ENCODE measurements at places on chromosomes 5 and 9.

DNA sequence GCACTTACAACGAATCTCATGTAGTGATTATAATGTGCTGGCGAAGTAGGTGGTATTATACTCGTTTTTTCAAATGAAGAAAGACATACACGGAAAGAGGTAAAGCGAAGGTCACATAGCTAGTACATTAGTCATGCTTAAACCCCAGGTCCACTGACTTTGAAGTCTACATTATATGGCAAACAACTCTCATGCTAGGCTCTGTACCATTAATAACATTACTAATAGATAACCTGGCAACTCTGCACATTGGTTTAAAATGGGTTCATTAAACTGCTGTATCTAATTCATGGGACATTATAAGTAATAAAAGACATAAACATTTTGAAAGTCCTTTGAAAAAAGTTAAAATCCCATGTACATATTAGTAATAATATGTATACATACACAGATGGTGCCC is 21.2 kb downstream of the FYB1 start:
- DNase-seq: no peak

- DNase-seq: peak; percentile 61
Measured at GRCh38 chr9:13705918-13706317, 426.4 kb upstream of the MPDZ start.

DNA sequence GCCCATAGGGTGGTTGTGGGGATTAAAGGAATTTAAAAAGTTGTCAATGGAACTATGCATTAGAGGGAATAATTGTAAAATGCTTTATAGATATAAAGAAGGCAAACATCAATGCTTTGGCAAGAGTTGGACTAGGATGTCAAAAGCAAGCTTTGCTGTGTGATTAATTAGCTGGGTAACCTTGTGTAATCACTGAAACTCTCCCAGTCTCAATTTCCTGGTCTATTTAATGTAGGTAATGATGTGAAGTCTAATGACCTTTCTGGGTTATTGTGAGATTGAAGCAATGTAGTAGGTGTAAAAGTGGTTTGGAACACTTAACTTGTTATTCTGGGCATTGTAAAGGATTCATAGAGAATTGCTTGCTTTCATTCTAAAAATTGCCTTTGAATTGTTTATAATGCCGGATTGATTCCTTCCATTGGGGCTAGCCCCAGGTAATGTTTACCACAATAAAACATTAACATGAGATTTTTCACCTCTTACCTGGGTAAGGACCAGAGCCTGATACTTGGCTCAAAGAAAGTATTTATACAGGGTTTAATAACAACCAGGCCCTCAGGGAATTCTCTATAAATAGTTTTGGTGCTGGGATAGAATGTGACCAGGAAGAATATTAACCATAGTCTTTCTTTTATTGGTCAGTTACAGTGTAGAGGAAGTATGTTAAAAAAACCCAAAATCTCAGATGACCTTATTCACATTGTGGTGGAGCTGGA is 30.0 kb upstream of the CLINT1 start:
- DNase-seq: no peak

DNA sequence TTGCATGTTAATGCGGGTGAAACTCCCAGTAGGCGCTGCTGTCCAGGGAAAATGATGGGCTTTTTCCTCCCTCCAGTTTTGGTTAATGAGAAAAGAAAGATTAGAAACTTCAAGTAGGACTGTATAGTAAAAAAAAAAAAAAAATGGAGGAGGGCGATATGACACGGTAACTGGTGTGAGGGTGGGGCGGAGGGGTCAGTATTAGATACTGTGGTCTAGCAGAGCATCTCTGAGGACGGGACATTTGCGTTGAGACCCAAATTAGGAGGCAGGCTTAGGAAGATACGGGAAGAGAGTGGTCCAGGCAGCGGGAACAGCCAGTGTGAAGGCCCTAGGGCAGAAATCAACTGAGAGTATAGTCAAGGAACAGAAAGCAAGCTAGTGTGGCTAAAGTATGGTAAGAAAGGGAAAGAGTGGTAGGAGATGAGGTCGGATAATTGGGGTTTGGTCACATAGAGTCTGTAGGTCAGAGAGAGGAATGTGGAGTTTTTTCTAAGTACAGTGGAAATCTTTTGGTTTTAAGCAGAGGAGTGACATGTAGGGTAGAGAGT is 707 bp downstream of the RMND5B start:
- DNase-seq: no peak

GRCh38 chr5:90113108-90113507 is 296.4 kb downstream of the CETN3 start:
- DNase-seq: no peak

GRCh38 chr5:129904667-129905472 is 605 bp downstream of the CHSY3 start:
- DNase-seq: peak; percentile 76

GRCh38 chr9:134620751-134621557 is 20.6 kb upstream of the COL5A1 start:
- DNase-seq: no peak

DNA sequence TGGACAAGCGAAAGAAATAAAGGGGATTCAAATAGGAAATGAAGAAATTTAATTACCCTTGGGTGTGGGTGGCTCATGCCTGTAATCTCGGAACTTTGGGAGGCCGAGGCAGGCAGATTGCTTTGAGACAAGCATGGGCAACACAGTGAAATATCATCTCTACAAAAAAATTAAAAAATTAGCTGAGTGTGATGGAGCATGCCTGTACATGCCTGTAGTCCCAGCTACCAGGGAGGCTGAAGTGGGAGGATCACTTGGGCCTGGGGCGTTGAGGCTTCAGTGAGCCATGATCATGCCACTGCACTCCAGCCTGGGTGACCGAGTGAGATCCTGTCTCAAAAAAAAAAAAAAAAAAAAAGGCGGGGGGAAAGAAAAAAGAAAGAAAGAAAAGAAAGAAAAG is 4.0 kb upstream of the RCL1 start:
- DNase-seq: no peak

DNA sequence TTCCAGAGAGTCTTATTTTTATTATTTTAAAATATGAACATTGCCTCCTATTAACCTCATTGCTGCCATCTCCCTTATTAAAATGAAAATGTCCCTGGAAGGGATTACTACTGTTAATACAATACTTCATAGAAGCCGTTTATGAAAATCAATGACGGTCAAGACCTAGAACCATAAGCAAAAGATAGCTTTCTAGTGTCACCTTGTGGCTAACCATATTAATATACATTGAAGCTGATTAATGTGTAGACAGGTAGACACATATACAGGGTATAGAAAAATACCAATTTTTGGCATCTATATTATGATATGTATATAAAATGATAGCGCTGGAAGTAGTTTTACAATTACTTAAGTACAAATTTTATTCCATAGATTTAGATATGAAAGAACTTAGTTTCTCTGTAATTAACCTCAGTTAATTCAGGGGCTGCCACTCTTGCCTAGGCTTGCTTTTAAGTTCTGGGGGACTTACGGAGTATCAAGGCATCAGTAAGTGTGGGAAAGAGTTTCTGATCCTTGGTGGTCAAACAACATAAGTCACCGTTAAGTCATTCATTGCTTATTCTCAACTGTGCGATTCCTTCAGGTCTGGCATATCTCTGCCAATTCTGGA is 2.5 kb upstream of the YTHDC2 start:
- no peak for DNase-seq

GRCh38 chr9:121672213-121672612 is 20.8 kb downstream of the DAB2IP start:
- DNase-seq: no peak

GRCh38 chr9:121650217-121651007 is 1.0 kb upstream of the DAB2IP start:
- DNase-seq: peak; percentile 86

- no peak for DNase-seq
Measured at GRCh38 chr5:124980163-124980941, 233.9 kb upstream of the ZNF608 start.

GRCh38 chr5:115393239-115393638 is 96.8 kb upstream of the CCDC112 start:
- DNase-seq: no peak

- no peak for DNase-seq
Measured at GRCh38 chr5:160272889-160273288, 39.5 kb downstream of the CCNJL start.

DNA sequence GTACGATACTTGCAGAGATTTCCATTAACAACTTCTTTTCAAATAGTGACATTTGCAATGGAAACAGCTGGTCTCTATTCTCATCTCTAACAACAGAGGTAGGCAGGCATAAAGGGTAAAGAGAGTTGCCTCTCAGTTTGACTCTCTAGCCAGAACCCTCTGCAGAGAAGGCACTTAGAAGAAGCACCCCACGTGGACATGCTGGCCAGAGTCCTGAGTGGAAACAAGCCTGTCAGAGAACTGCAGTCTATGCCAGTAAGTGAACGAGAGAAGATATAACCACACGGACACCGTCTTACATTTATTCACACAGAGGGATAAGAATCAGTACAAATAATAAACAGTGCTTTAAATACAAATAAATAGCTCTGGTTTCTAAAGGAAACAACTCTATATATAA is 11.0 kb upstream of the LHX6 start:
- DNase-seq: peak; percentile 67

GRCh38 chr5:169656125-169656901 is 19.2 kb downstream of the DOCK2 start:
- DNase-seq: no peak

DNA sequence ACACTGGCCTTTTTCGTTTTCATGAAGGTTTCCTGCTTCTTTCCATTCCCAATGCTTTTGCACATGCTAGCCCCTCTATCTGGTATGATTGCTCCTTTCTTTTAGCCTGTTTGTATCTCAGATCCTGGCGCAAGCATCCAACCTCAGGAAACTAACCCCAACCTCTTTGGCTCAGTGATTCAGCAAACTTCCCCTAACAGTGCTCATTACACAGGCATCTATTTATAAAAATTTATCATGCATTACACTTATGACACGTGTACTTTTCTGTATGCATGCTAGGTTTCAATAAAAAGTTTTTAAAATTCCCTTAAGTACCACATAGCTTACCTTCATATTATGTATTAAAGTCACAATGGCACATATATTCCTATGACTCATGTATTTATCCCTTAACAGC is 218.9 kb downstream of the EPB41L4A start:
- DNase-seq: no peak

DNA sequence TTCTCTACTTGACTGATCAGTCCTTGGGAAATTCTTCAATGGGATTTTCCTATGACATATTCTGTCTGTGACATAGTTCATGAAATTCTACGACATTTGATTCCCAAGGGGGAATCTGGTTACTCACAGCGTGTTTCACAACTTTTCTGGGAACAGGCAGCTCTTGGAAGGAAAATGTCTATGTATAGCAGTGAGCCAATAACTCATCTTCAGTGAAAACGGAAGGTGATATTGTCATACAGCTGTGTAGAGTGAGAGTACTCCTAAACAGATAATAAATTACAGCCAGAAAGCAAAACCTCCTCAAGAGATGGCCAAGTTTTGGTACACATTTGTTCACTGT is 91.4 kb downstream of the C9orf152 start:
- DNase-seq: no peak

DNA sequence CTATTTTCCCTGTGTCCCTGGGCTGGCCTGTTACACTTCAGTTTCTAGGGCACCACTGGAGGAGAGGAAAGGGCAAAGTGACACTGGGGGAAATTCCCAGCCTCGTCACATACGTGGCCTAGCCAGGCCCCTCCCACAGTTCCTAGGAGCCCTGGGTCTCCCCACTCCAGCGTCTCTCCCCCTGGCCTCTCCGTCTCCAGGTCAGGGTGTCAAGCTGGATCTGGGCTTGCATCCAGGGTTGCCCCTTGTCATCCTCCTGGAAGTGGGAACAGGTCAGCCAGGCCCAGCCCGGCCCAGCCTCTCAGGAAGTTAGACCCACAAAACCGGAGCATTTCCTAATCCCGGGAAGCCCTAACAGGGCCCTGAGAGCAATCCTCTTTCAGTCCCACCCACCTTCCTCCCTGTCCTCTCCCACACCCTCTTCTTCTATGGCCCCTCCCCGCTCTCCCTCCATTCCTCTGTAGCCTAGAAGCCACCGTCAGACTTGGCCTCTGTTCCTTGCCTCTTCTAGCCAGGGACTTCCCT is 4.7 kb upstream of the TNIP1 start:
- DNase-seq: peak; percentile 78

- DNase-seq: no peak
Measured at GRCh38 chr9:116414374-116414773, 260.8 kb downstream of the PAPPA start.

GRCh38 chr5:155807884-155808576 is 518.9 kb upstream of the SGCD start:
- DNase-seq: no peak

- no peak for DNase-seq
Measured at GRCh38 chr5:111869681-111870080, 112.7 kb upstream of the NREP start.

GRCh38 chr9:99419070-99419469 is 197.0 kb downstream of the SEC61B start:
- no peak for DNase-seq

DNA sequence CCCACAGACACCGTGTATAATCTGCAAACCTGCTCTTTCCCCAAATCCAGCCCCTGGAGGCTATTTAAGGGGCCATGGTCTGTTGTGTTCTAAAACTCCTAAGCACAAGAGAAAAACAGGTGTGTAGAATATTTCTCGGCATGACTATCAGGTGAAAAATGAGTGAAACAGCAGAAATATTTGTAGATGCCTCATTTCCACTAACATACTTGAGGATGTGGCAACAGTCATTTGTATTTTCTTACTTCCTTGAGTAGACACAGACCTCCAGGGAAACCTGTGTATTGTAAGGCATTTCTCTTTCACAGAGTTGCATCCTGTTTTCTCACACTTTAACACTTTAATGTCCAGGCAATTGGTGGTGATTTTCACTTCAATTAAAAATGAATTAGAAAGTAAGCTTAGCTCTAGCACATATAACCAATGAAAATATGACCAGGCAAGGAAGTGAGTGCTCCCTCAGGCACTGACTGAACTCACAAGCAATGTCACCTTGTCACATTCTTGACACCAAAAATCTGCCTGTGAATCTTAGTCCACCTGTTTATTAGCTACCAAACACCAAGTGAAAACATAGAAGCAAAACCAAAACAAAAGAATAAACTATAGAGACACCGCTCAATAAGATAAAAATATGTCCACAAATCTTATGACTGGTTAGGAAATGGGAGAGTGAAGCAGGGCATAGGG is 64.4 kb downstream of the DIRAS2 start:
- no peak for DNase-seq

DNA sequence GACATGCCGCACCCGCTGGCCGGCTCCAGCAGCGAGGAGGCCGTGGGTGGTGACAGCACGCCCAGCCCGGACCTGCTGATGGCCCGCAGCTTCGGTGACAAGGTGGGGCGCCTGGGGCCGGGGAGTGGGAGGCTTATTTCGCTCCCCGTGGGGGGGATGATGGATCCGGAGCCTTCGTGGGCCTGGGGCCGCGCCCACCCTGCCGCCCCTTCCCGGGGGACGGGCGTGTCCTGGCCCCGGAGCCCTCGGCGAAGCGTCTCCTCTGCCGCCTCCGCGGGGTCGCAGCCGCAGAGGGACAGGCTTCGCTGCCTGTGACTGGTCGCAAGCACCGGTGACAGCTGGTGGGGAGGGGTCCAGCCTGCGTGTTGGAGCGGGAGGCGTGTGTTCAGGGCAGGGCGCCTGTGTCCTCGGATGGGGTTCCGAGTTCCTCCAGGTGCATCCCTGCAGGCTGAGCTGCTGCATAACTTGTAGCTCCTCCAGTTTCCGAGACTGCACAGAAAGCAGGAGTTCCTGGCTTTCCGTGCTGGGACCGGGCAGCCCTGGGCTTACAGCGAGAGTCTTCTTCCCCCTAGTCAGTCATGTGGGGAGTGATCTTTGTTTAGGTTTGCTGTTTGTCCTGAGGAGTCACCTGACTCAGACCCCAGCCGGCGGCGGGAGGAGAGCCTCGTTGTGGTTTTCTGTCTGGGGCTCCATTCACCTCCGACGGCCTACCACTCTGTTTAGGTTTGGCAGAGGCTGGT is 666 bp downstream of the SNX30 start:
- DNase-seq: peak; percentile 45

Data from right cardiac atrium (tissue), 5 donors.